ENCODE measurements at places on chromosomes 5 and 9.

GRCh38 chr5:19406576-19407365, 581.2 kb downstream of the CDH18 start:
- no peak for DNase-seq

DNA sequence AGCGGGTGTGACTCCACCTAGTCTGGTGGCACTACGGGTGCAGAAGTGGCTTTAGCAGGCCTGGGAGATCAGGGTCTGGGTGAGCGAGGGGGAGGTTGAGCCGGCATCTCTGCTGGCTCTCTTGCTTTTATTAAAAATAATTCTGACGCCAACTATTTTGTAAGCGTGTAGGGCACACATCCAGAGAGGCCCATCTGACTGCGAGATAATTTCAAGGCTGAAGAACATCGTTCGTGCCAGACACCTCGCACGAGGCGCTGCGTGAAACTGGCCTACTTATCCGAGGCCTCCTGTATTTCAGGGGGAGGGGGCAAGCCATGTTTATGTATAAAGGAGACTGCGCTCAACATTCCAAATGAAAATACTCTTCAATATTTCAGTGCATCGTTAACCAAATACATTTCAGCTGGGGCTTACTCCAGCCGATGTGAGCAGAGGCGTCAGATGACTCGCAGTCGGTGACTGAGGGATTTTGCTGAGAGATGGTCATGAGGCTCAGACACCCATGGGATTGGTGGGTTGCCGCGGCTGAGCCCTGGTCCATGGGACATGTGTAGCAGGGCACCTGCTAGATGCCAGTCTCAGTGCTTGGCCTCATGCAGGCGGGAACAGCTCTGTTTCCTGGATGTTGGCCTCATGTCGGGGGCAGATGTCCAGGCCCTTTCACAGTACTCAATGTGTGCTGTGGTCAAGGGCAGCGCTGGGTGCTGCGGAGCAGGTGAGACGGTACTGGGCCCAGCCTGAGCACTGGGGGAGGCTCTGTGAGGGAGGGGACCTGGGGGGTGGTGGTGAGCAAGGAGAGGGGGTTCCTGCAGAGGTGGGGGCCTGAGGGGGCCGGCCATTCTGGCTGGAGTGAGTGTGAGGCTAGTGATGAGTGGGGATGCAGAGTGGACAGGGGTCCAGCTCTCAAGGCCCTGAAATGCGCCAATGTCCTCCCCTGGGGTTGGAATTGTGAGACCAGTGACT, 201.5 kb downstream of the DAB2IP start:
- DNase-seq, result no peak

DNA sequence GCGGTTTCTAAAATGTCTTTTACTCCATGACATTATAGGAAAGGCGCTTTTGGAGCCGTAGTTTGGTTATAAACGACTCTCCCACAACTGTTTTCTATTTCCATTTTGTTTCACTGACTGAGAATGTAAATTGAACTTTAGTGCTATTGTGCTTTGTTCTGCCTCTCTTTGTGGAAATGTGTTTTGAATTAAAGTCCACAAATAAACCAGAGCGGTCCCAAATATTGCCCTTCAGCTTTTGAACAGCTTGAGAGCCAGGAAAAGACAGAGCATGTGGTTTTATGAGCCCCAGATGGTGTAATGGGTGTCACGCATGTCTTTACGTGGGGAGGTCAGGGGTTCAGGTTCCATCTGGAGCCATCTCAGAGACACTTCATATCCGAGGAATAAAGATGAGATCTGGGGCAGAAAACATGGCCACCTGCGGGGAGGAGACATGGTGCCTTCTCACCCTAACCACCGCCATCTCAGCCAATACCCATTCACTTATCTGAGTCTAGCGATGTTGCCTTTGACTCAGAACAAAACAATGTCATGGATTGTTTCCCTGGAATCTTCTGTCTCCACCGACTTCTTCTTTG, 42.5 kb upstream of the ROR2 start:
- DNase-seq, result no peak

- DNase-seq, result no peak
Measured at GRCh38 chr9:127065592-127065991, 56.8 kb downstream of the ANGPTL2 start.

- no peak for DNase-seq
Measured at GRCh38 chr9:92535940-92536850, at the start of gene ECM2. TSS of gene ECM2 (minus strand) at chr9:92535990. CDS start at chr9:92522866, 13,124 bp downstream.

DNA sequence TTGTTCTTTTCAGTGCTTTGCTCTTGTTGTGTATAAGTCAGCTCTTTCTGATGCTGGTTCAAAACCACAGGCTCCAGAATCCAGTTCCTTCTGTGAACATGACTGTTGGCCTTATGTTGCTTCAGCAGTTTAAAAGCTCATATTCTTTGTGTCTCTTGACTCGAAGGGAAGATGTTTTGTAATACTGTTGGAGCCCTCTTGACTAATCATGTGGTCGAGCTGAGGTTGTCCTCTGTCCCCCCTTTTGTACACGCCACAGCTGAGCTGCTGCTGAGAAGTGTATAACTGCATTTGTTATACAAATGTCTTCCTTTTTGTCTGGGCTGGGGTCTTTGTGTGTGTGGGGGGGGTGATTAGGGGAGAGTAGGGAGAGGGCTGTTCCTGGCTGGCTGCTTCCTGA, 35.8 kb downstream of the SLC36A1 start:
- no peak for DNase-seq

DNA sequence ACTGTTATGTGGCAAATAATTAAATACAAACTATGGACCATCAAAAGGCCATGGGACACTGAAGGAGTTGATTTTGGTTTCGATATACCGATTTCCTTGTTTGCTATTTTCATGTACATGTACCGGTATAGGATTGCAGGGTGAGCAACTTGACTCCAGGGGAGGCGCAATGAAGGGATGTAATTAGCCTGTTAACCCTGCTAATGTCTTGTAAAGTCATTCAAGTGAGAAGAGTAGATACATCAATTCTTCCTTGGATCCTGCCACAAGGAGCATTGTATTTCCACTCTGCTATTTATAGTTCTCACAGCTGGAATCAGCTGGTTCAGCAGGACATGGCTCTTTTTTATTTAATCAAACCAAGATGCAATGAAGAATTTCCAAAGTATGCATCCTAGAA, 102.0 kb downstream of the STK32A start:
- DNase-seq, result no peak

GRCh38 chr9:14585730-14586473, 107.3 kb downstream of the ZDHHC21 start:
- peak; percentile 51 for DNase-seq

GRCh38 chr9:18699764-18700163, 225.8 kb downstream of the ADAMTSL1 start:
- DNase-seq, result no peak

- DNase-seq, result no peak
Measured at GRCh38 chr9:112479221-112479620, 7.4 kb upstream of the KIAA1958 start.

GRCh38 chr5:138354387-138354786, 1.9 kb downstream of the KDM3B start:
- DNase-seq, result no peak

DNA sequence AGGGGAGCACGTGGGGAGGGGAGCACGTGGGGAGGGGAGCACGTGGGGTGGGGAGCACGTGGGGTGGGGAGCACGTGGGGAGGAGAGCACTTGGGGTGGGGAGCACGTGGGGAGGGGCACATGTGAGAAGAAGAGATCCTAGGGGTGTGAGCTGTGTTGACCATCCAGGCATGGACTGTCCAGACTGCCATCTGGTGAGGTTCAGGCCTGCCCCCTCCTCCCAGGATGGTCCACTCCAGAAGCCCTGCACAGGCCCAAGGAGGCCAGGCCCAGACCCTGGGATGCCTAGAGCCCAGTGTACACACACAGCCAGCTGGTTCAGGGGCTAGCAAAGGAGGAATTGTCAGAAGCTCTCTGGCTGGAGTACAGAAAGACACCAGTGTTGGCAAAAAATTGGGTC, 2.3 kb downstream of the SNAPC4 start:
- no peak for DNase-seq

GRCh38 chr5:124466011-124466410, 280.4 kb downstream of the ZNF608 start:
- no peak for DNase-seq

- peak; percentile 78 for DNase-seq
Measured at GRCh38 chr9:131668439-131669268, 71.2 kb downstream of the RAPGEF1 start.

DNA sequence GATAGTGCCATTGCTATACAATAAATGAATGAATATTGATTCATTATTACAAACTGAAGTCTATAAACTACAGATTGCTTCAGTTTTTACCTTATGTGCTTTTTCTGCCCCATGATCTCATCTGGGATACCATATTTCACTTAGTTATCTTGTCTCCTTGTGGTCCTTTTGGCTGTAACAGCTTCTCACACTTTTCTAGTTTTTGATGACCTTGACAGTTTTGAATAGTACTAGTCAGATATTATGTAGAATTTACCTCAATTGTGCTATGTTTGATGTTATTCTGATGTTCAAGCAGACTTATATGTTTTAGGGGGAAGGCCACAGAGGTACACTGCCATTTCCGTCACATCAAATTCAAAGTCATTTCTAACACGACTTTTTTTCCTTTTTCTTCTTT, 2364.3 kb upstream of the ACO1 start:
- no peak for DNase-seq

- no peak for DNase-seq
Measured at GRCh38 chr5:173835131-173835530, 53.0 kb upstream of the CPEB4 start.

- DNase-seq, result no peak
Measured at GRCh38 chr9:83197591-83197990, 134.6 kb upstream of the RASEF start.

DNA sequence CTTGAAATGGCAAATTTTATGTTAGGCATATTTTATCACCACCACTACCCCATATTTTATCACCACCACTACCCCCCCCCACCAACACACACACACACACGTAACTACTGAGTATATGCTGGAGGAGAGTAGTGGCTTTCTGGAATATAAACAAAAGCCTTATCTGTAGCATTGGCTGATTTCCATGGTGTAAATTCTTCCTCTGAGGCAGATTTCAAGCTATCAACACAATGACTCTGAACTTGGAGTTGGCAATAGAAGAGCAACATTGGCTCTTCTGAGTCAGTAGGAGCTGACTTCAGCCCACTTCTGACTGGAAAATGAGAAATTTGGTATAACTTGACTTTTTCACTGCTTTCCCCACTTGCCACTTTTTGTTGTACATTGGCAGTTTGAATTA, 143.0 kb downstream of the CAVIN4 start:
- DNase-seq, result no peak

DNA sequence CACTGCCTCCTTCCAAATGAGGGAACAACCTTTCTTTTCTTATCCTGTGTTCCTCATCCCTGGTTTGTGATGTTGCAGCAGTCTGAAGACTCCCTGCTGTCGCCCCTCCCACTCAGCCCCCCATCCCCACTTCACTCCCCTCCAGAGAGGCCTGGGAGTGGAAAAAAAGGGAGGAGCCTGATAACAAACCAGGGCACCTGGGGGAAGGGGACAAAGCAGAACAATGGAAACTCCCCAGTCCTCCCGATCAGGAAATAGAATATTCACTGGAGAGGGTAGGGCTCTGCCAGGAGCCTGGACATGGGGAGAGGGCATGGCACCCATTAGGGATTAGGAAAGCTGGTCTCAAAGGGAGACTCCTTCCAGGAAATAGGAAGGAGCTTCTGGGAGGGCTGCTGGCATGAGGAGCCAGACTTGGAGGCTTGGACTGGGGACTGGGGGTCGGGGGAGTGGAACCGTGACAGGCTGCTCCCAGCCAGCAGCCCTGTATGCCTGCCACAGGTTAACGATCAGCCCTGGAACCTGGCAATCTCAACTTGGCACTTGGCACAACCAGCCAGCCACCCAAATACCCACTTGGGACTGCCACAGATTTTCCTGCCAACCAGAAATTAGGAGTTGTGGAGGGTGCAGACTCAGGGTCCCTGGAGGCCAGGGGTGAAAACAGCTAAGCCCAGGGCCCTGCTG, 20.0 kb downstream of the PCDH1 start:
- no peak for DNase-seq

DNA sequence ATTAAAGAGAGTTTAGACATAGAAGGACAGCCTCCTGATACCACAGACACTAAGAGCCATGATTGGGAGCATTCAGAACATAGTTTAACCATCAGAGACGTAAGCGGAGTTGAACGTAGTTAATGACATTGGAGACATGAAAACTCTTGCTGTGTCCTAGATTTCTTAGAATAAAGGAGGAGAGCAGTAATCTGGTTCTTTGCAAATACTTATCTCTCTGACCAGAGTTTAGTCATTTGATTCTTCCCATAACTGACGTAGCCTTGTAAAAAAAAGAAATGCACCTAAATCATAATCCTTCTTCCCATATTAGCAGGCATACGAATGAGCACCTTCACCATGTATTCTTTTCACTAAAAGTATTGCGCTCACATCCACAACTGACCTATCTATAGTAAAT, 433.3 kb upstream of the SMC2 start:
- DNase-seq, result no peak

DNA sequence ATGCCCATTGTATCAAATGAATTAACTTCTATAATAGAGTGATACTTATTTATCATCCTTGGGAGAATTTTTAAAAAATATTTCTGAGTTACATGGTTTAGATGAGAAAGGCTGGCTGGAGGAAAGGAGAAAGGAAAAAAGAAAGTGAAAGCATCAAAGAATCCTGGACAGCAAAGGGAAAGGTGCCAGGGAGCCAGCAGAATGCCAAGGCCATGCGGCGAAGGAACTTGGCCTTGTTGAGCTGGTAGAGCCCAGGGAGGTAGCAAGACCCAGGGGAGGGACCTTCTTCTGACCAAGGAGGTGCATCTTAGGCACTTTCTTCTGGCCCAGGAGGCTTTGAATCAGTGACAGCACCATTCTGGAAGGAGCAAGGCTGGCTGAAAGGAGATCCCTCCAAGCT, 240.5 kb downstream of the ENC1 start:
- DNase-seq, result no peak

GRCh38 chr5:119329666-119330065, 26.2 kb upstream of the TNFAIP8 start:
- DNase-seq, result no peak

- DNase-seq, result no peak
Measured at GRCh38 chr9:93248386-93249040, 64.6 kb downstream of the WNK2 start.

DNA sequence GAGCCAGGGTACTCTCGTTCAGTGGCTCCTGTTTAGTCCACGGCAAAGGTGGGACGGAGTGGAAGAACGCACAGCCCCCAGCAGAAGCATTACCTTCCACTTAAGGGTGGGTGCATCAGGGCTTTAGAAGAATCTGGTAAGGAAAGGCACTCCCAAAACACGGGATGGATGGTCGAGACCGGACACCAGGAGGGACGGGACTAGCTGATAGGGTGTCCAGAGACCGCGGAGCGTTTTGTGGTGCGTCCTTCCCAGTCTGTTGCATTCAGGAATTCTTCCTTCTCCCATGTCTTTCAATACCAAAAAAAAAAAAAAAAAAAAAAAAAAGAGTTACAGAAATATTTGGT, 545 bp upstream of the CTSV start:
- no peak for DNase-seq

GRCh38 chr5:15799014-15799413, 299.0 kb downstream of the FBXL7 start:
- DNase-seq, result no peak

Measured in GM13976 (cell line).